ENCODE measurements at places on chromosomes 7 and 10. TPM values are rescaled to one million over a fixed set of nuclear protein-coding genes. Genes with fewer than 3 reads are reported as not detected.
A peak's percentile ranks its signal among the peaks of the same experiment; 100 is the strongest.

DNA sequence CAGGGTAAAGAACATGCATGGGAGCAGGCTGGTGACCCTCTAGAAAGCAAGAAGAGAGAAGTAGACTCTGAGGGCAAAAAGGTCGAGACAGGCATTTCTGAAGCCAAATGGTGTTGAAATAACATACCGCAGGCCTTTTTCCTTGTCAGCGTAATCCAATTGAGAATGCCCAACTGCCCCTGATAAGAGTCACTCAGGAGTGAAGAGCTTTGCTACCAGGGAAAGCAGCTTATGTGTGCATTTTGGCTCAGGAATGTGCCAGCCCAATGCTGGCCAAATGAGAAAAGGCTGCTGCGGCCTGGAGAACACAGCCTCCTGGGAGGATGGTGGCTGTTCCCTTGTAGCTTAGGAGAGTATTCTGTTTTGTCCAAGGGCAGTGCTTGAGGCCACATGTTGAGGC lies 61.4 kb upstream of the NFKB2 start:
- peaks cover 24% of the 10 kb centered on the region for H3K4me1 ChIP-seq
- no peak for DNase-seq
- H3K27ac ChIP-seq = no peak overlapping the region
- no peak overlapping the region for H3K4me3 ChIP-seq

DNA sequence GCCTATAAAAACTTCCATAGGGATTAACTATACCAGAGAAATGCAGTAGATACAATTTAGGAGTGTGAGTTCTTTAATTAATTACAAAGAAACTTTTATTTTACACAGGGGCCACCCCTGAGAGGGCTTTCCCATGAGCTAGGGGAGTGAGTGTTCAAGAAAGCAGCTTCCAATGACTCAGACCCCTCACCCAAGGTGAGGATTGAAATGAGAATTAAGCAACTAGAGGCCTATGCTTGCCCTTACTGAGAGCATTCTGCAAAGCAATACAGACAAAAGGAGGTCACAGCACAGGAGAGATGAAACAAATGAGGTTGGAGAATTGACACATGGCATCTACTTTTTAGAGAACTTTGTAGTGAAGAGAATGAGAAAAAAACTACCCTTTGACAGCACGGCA lies 301.8 kb downstream of the WDR11 start:
- DNase-seq = no peak
- no peaks in the 10 kb centered on the region for H3K27me3 ChIP-seq
- no peaks in the 10 kb centered on the region for H3K36me3 ChIP-seq
- no peak overlapping the region for H3K27ac ChIP-seq

- H3K36me3 ChIP-seq = no peaks in the 10 kb centered on the region
- no peak for DNase-seq
- peaks cover 4% of the 10 kb centered on the region for H3K27me3 ChIP-seq
- H3K4me3 ChIP-seq = no peak overlapping the region
Observed at GRCh38 chr7:95951997-95952795, 179.8 kb downstream of the DYNC1I1 start.

- no peaks in the 10 kb centered on the region for H3K27me3 ChIP-seq
- DNase-seq = no peak
- peaks cover 21% of the 10 kb centered on the region for H3K4me1 ChIP-seq
- H3K36me3 ChIP-seq = peaks cover 13% of the 10 kb centered on the region
- H3K4me3 ChIP-seq = no peak overlapping the region
- H3K27ac ChIP-seq = no peak overlapping the region
Observed at GRCh38 chr10:17067376-17068264, 62.0 kb downstream of the CUBN start.

- H3K27me3 ChIP-seq = no peaks in the 10 kb centered on the region
- no peak overlapping the region for H3K4me3 ChIP-seq
- no peak overlapping the region for H3K27ac ChIP-seq
- H3K36me3 ChIP-seq = peaks cover 47% of the 10 kb centered on the region
- H3K4me1 ChIP-seq = peaks cover 2% of the 10 kb centered on the region
Observed at GRCh38 chr7:44058759-44059218, 6.6 kb downstream of the PGAM2 start.

DNA sequence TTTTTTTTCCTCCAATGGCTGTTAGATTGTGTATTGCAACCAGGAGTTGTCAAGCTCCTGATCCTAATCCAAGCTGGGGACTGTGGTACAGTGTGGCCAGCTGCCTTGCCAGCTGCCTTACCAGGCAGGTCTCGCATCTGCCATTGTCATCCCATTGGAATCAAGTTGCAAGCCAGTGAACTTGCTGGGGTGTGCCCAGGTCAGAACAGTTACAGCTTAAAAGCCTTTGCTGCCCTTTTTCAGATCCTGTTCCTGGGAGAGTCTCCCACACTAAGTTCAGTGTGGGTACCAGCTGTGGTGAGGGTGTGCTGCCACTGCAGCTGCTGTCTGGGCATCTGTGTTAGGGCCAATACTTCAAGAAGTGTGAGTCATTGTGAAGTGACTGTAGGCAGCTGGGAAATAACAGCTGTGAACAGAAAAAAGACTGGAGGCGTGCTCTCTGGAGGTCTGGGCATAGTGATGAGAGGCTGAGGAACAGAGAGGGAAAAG lies 72.8 kb downstream of the CCNY start:
- H3K27ac ChIP-seq = no peak overlapping the region
- peak; percentile 40 for DNase-seq
- H3K4me1 ChIP-seq = peaks cover 44% of the 10 kb centered on the region

DNA sequence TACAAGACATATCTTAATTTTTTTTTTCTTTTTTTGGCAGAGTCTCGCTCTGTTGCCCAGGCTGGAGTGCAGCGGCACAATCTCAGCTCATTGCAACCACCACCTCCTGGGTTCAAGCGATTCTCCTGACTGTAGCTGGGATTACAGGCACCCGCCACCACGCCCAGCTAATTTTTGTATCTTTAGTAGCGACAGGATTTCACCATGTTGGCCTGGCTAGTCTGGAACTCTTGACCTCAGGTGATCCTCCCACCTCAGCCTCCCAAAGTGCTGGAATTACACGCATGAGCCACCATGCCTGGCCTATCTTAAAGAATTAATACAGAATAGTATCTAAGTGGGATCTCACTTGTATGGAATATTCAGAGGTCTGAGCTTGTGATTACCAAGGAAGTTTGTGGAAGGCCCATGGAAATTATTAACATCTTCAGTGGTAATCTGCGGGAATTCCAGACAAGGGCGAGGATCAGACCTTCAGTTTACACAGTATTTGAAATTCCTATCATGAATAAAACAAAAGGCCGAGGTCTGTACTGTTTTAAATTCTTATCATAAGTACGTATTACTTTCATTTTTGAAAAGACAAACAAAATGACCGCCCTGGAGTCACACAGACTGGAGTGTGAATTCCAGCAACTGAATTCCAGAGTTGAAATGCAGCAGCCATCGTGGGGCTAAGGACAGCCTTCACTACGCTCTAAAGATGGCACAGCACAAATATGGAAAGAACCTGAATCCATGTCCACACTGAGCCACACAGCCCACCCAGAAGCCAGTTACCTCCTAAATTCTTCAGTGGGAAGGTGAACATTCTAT lies 16.7 kb downstream of the GPRIN2 start:
- peak; percentile 5 for DNase-seq
- H3K4me3 ChIP-seq = no peak overlapping the region
- H3K36me3 ChIP-seq = no peaks in the 10 kb centered on the region
- H3K27me3 ChIP-seq = peaks cover 40% of the 10 kb centered on the region

DNA sequence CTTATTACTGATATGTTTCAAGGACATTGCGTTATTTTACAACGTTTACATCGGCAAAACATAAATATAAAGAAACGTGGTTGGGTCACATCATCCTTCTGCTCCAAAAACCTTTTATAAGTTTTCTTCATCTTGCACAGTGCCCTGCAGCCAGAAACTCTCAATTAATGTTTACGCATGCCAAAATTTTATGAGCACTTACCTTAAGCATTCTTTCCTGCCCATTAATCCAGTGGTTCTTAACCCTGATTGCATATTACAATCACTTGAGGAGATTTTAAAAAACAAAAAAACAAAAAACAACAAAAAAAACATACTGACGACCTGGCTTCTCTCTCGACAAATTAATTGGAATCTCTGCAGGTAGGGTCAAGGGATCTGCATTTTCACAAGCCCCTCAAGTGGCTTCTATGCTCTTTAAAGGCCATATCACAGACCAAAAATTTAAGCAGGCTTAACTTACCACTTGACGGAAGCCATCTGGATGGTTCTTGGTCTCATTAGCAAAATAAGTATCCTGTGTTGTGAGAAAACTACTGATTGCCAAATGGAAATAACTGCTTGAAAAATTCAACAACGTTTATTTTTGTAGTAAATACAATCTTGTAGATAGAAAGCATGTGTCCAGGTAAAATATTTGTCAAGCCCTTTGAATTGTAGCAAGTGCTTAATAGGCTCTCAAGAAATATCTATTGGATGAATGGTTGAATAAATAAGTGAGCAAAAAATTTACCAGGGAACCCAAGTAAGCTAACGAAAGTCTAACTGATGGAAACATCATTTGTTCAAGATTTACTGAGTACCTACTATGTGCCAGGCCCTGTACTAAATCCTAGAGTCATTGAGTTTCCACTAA lies 30.9 kb upstream of the SLC16A12 start:
- DNase-seq = no peak
- no peak overlapping the region for H3K27ac ChIP-seq
- no peaks in the 10 kb centered on the region for H3K36me3 ChIP-seq
- H3K4me1 ChIP-seq = no peaks in the 10 kb centered on the region
- H3K4me3 ChIP-seq = no peak overlapping the region

Gene ADRA2A
- not detected for total RNA-seq

Gene ZNF92
- total RNA-seq = 12.9 TPM

Gene MARVELD1
- 4.0 TPM for total RNA-seq

Gene GBX1
- not detected for total RNA-seq

Measured in activated CD4-positive, alpha-beta memory T cell treated with anti-CD3 and anti-CD28 coated beads for 36 hours (primary cell).